Activated T-helper 1 cell treated with Interleukin-2 at 50 U/mL for 16 hours (primary cell): ENCODE measurements at places on chromosomes 5 and 9.
A peak's percentile ranks its signal among the peaks of the same experiment; 100 is the strongest.

DNA sequence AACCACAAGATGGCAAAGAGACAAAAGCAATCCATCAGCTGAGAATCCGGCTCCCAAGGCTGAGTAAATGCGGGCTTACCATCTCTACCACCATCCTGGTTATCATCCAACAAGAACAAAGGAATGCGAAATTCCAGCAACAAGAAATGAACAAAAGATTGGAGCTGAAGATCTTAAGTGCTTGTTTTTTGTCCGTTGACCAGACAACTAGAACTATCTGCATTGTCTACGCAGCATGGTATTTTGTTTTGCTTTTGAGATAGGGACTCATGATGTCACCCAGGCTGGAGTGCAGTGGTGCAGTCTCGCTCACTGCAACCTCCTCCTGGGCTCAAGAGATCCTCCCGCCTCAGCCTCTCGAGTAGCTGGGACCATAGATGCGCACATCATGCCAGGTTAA lies 88.9 kb downstream of the ZNF366 start:
- no peak for DNase-seq

DNA sequence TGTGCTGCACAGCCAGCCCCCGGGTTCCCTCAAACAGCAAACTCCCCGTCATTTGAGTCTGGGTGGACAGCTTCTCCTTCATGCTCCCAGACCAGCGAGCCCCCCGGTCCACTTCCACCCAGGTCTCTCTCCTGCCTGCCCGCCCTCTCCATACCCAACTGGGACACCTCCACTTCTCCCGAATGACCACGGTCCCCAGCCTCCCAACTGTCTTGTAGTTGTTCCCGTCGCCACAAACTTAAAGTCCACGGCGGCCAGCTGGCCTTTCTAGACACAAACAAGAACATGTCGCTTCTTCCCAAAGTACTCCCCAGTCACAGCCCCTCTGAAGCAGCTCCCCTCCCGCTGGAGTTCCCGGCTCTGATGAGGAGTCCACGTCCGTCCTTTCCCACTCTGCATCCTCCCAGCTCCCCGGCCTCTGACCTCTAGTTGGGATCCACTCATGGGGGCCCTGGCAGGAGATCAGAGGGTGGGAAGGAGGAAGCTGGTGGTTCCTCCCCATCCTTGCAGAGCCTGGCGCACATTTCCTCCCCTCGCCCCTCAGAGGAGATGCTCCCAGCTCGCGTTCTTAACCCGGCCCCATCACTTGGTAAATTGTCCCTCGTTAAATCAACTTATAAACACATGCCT lies 24.1 kb upstream of the PPP1R26 start:
- no peak for DNase-seq

GRCh38 chr9:112809351-112809848 lies 58.8 kb downstream of the SNX30 start:
- no peak for DNase-seq

GRCh38 chr9:21782205-21782604 lies 20.2 kb upstream of the MTAP start:
- no peak for DNase-seq

- no peak for DNase-seq
Measured at GRCh38 chr5:132301344-132302271, 7.4 kb downstream of the SLC22A4 start.

- DNase-seq = no peak
Measured at GRCh38 chr5:95730730-95731570, at the start of gene RHOBTB3. TSS of gene RHOBTB3 (plus strand) at chr5:95731336. CDS start at chr5:95731683, 347 bp downstream.

GRCh38 chr9:134855900-134856377 lies 24.7 kb upstream of the FCN2 start:
- DNase-seq = no peak

DNA sequence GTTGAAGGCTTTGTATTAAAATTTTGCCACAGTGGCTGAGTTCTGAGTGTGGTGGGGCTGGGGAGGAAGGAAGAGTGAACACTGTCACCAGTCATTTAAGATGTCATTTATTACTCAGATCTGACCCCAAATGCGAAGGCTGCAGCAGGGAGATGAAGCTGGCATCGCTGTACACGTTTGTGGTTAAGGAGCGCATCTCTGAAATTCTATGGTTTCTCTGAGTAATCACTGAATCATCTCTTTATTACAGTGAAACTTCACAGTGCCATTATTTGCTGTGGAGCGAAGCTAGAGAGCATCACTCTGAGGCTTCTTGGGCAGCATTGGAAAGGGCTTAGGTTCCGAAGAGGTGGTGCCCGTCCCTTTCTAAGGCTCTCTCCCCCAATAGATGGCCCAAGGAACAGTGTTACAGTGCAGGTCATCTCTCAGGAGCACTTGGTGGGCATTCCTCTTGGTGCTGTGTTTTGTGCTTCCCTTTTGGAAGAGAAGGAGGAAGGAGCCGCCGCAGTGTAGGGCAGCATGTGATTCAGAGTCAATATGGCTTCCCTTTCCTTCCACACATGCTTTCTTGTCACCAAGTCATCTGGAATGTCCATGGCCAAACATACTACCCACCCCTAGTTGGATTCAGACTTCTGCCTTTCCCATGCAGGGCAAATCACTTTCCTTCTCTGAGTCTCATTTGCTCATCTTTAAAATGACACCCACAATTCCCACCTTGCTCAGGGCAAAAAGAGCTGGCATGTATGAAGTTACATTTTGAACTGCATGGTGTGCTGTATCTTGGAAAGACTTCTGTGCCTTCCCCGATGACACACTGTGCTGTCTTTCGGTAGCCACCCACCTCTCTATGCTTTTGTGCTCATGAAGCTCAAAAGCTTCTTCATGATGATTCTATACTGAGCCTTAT lies 9.3 kb upstream of the TEX48 start:
- DNase-seq = peak; percentile 55

DNA sequence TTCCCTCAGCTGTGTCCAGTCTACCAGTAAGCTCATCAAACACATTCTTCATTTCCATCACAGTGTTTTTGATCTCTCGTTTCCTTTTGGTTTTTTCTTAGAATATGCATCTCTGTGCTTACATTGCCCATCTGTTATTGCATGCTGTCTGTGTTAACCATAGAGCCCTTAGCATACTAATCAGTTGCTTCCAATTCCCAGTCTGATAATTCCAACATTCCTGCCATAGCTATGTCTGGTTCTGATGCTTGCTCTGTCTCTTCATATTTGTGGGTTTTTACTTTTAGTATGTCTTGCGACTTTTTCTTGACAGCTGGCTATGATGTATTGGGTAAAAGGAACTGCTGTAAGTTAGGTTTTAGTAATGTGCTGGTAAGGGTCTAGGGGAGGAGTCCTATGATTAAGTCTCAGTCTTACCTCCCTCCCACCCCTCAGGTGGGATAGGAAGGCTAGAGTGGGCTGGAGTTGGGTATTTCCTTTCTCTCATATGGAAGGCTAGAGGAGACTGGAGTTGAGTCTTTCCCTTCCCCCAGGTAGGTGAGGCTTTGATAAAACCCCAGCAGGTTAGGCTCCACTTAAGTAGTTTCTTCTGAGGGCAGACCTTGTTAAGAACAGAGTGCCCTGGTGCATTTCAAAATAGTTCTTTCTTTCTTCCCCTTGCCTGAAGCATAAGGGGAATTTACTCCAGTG lies 99.1 kb upstream of the RASGRF2 start:
- DNase-seq = no peak

DNA sequence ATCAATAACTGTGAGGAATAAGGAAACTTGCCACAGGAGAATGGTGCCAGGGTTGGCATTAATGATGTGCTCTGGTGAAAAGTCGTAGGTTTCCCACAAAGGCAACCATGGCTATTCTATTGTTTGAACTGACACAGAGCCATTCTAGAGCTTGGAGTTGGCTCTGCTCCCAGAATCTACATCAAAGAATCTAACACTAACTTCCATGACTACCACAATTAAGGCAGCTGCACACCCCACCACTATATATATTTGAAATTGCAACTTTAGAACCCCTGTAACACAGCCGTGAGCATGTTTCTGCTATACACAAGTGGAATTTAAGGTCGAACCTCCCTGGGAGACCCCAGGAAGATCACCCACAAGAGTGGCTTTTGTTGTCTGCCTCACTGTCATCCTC lies 89.7 kb upstream of the CCDC152 start:
- no peak for DNase-seq

DNA sequence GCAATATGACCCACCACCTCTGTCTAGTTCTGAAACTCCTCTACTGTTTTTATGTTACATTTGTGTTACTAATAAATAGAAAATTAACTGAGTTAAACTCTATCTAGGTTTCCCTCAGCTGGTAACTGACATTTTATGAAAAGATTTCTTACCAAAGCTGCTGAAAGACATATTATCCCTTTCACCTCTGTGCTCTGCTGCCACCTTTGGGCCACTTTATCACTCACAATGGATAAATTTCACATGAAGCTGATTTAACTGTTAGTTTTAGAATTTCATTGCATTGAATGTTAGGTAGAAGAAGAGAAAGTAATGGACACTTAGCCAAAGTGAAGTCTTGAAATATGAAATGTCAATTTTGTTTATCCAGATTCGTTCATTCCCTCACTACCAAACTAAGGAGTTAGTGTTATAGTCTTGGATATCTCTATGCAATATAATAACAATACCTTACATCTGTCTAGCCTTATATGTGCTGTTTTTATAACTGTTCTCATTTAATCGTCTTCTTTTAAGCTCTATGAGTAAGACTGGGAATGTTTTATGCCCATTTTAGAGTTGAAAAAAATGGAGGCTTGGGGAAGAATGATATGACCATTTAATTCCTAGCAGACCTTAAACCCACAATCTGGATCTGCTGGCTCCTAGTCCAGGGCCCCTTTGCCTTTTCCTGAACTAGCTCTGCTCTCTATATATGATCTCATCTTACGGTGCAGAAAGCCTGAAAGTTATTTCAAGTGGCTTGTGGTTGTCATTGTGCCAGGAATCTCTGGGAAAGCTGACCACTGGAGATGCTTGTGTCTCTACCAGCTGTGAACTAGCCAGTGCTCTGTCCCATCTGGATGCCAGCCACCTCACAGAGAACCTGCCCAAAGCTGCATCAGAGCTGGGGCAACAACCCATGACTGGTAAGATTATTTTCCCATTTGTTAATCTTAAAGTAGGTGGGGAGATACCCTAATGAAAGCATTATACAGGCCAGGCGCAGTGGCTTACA lies 97.1 kb downstream of the GOLPH3 start:
- no peak for DNase-seq

DNA sequence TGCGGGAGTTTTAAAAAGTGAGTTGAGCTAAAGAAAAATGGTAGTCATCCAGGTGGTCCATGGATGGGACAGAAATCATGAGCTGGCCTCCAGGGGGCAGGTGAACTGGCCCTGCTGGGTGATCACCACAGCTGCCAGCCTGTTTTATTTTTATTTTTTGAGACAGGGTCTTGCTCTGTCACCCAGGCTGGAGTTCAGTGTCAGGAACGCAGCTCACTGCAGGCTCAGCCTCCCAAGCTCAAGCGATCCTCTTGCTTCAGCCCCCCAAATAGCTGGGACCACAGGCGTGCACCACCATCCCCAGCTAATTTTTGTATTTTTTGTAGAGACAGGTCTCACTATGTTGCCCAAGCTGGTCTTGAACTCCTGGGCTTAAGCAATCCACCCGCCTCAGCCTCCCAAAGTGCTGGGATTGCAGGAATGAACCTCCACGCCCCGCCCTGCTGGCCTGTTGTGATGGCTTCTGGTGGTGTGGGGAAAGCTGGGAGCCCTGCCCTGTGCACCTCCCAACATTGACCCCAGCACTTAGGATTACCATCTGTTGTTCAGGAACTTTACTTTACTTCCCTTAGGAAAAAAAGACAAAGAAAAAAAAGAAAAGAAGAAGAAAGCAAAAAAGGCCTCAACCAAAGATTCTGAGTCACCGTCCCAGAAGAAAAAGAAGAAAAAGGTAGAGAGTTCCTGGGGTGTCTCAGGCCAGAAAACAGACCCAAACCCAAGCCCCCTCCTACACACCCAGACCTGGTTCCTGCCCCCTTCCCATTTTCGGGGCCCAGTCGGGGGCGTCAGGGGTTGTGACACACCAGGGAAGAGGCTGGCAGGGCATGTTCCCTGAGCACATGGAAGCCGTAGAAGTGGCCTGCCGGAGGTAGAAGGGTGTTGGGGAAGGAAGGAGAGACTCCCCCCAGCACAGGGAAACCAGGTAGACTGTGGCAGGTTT lies 14.7 kb downstream of the CD74 start:
- DNase-seq = no peak

DNA sequence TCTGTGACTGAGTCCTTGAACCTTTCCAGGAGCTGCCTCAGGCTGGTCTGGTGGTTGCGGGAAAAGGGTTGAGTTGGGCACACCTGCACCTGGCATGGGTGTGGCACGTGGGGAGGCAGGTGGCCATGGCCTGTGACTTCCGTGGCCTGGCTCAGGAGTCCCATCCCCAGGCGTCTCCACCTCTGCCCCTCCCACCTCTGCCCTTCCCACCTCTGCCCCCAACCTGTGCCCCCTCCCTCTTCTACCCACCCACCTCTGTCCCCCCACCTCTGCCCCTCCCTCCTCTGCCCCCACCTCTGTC lies 1.9 kb upstream of the QRFP start:
- no peak for DNase-seq

DNA sequence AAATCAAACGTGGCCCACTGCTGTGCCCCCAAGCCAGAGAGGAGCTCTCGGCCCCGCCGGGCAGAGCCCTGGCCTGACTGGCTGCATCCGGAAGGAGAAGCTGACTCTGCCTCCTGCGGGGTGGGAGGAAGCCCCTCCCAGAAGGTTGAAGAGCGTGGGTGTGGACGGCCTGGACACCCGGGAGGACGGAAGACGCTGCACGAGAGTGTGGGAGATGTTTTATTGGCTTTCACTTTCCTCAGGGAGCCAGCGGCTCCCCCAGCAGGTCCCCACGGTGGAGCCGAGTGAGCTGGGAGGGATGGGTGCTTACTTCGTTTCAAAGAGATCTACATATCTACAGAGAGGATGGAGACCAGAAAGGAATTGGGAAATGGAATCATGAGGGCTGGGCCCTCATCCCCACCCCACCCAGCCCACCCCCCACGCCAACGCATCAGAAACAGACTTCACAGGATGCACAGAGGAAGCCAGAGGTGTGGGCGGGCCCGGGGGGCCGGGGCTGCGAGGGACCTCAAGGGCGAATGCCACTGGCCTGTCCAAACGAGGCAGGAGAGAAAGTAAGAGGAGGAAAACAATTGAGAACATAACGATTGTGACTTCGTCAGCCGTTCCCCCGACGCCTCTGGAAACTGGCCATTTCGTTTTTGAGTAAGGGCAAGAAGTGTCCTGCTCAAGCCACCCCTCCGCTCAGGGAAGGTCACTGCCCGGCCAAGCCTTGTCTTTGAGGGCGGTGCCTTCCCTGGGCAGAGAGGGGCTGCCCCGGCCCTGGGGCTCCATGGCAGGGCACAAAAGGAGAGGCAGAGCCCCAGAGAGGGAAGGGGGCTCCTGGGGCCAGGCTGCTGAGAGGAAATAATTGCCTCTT lies 32.1 kb downstream of the FAM163B start:
- DNase-seq = no peak

GRCh38 chr5:180353048-180353979 lies at the start of gene GFPT2:
TSS of gene GFPT2 (minus strand) at chr5:180353336. CDS start at chr5:180353217, 119 bp downstream.
- peak; percentile 66 for DNase-seq

DNA sequence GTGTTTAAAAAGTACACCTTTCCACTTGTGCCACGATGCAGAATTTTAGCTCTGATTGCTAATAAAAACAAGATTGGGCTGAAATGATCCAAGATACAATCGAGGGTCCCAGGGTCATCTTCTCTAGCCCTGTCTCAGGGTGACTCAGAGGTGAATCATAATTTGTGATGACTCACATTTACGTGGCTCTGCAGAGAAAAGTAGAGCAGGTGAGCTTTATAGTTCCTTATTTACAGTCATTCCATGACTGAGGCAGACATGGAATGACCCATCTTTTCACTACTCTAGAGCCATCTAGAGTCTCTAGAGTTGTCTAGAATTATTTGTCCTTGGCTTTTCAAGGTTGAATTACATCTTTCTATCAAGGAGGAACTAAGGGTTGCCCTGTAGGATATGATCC lies 155.2 kb downstream of the GAS1 start:
- no peak for DNase-seq

GRCh38 chr5:166786889-166787288 lies 1504.6 kb upstream of the WWC1 start:
- no peak for DNase-seq
